ENCODE measurements at places on chromosomes 13 and 19.

DNA sequence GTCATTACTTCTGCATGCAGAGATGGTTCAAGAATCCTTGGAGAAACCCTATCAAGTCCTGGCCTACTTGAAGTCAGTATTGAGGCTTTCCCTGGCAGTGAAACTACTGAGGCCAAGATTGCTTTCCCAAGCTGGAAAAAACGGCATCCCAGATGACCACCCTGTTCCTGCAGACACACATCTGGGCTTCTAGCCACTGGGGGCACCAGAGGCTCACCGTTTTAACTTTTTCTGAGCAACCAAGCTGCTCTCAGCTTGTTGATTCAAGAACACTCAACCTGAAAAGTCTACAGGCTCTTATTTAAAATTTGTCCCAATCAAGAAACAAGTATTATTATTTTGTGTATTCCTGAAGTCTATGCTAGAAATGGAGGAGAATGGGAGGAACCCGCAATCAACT is 66.6 kb downstream of the SPRYD7 start:
- no peaks in the 10 kb centered on the region for H3K4me1 ChIP-seq
- no peak overlapping the region for H3K27ac ChIP-seq
- no peak overlapping the region for H3K4me3 ChIP-seq
- DNase-seq: no peak

- no peaks in the 10 kb centered on the region for H3K36me3 ChIP-seq
- H3K27ac ChIP-seq: no peak overlapping the region
- H3K4me3 ChIP-seq: no peak overlapping the region
- no peak for DNase-seq
- H3K27me3 ChIP-seq: no peaks in the 10 kb centered on the region
- H3K4me1 ChIP-seq: no peaks in the 10 kb centered on the region
These were observed 363.2 kb downstream of the SLITRK6 start for GRCh38 chr13:85436029-85436428.

DNA sequence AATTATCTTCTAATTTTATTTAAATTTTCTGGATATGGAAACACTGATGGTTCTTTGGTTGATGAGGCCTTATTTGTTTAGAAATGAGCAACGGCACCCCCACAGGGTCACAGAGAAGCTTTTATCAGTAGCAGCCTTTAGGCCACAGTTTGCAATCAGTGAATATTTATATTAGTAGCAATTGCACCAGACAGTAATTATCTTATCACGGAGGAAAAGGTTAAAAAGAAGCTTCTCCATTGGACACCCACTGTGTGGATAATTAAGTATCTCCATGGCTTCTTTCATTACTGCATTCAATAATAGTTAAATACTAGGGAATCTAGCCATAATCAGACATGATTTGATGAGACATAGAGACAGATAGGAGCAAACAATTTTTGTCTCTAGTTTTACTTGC is 2099.2 kb upstream of the PCDH20 start:
- H3K27me3 ChIP-seq: no peaks in the 10 kb centered on the region
- no peak for DNase-seq
- no peaks in the 10 kb centered on the region for H3K4me1 ChIP-seq
- H3K4me3 ChIP-seq: no peak overlapping the region
- no peak overlapping the region for H3K27ac ChIP-seq

DNA sequence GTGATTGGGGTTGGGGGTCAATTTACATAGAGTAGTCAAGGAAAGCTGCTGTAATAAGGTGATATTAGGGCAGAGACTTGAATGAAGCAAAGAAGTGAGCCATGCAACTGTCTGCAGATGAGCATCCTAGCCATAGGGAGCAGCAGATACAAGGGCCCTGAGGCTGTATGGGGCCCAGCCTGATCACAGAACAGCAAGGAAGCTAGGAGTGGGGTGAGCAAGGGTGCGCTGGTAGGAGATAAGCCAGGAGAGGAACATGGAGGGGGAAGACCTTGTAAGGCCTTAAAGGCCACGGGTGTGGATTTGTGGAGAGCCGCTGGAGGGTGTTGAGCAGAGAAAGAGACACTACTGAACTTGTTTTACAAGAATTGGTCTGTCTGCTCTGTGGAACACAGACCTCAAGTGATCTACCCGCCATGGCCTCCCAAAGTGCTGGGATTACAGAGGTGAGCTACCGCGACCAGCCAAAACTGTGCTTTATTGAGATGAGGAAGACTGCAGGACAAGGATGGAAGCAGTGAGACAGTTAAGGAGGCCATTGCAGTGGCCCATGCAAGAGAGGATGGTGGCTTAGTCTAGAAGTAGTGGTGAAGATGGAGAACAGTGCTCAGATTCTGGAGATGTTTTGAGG is 93.0 kb downstream of the ZAR1L start:
- H3K27ac ChIP-seq: no peak overlapping the region
- no peak for DNase-seq
- no peaks in the 10 kb centered on the region for H3K27me3 ChIP-seq

GRCh38 chr13:37795326-37795725 is 74.2 kb downstream of the TRPC4 start:
- no peaks in the 10 kb centered on the region for H3K36me3 ChIP-seq
- no peak overlapping the region for H3K4me3 ChIP-seq
- no peak overlapping the region for H3K27ac ChIP-seq
- H3K4me1 ChIP-seq: no peaks in the 10 kb centered on the region
- DNase-seq: no peak
- no peaks in the 10 kb centered on the region for H3K27me3 ChIP-seq

Measured in CD8-positive, alpha-beta memory T cell (primary cell).